ENCODE measurements at places on chromosomes 1 and 21. TPM values are rescaled to one million over a fixed set of nuclear protein-coding genes. Genes with fewer than 3 reads are reported as not detected.

- no peak for DNase-seq
These were observed 36.1 kb upstream of the RGS1 start for GRCh38 chr1:192539297-192540092.

DNA sequence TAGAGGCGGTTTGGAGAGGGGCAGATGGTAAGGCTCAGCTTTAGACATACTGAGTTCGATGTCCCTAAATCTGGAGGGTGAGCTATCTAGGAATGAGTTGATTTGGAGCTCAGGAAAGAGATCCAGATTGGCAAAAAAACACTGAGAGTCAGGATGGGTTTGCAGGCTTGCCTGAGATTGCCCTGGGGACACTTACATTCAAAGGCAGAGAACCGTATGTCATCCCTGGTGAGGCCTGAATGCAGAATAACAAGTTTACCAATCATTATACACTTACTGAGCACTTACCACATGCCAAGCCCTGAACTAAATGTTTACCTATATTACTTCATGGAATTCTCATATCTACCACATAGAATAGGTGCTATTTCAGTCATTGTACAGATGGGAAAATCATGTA lies 27.5 kb downstream of the TFAP2E start:
- no peak for DNase-seq

DNA sequence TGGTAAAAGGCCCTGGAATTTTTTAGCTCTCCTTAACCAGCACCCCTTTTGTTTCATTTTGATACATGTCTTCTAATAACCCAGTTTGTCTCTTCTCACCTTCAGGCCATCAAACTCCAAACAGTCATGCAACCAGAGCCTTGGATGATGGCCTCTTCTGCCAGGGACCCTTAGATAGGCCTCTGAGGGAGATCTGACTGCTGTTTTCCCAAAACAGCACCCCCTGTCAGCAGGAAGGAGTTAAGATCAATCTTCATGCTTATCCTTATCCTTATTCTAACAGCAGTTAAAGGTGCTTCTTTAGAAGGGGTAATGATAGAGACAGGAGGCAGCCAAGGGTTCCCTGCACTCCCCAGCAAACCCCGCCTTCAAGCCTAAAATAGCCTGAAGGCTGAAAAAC lies 49.5 kb upstream of the VANGL1 start:
- DNase-seq: no peak

- no peak for DNase-seq
These were observed 60.7 kb upstream of the GOLT1A start for GRCh38 chr1:204274446-204274845.

OR6F1 gene
- not detected for total RNA-seq

TLCD4 gene
- total RNA-seq: 75.7 TPM

DNALI1 gene
- 6.9 TPM for total RNA-seq

Measured in left ventricle myocardium inferior (tissue), 1 donor.